K562 (cell line): ENCODE measurements at places on chromosomes 6 and 20.

GRCh38 chr20:35854713-35855348 lies 83.0 kb downstream of the PHF20 start:
- no peak overlapping the region for H3K27ac ChIP-seq
- H3K4me1 ChIP-seq: peaks cover 2% of the 10 kb centered on the region; the same call in 1 of the 3 replicates
- H3K27me3 ChIP-seq: no peaks in the 10 kb centered on the region
- no peak for DNase-seq
- peaks cover 15% of the 10 kb centered on the region; the same call in 2 of the 3 replicates for H3K36me3 ChIP-seq

GRCh38 chr6:168123165-168123911 lies 44.3 kb upstream of the FRMD1 start:
- H3K4me3 ChIP-seq: no peak overlapping the region
- no peak overlapping the region for H3K27ac ChIP-seq
- H3K36me3 ChIP-seq: no peaks in the 10 kb centered on the region
- H3K27me3 ChIP-seq: peaks cover 32% of the 10 kb centered on the region
- no peaks in the 10 kb centered on the region for H3K4me1 ChIP-seq

DNA sequence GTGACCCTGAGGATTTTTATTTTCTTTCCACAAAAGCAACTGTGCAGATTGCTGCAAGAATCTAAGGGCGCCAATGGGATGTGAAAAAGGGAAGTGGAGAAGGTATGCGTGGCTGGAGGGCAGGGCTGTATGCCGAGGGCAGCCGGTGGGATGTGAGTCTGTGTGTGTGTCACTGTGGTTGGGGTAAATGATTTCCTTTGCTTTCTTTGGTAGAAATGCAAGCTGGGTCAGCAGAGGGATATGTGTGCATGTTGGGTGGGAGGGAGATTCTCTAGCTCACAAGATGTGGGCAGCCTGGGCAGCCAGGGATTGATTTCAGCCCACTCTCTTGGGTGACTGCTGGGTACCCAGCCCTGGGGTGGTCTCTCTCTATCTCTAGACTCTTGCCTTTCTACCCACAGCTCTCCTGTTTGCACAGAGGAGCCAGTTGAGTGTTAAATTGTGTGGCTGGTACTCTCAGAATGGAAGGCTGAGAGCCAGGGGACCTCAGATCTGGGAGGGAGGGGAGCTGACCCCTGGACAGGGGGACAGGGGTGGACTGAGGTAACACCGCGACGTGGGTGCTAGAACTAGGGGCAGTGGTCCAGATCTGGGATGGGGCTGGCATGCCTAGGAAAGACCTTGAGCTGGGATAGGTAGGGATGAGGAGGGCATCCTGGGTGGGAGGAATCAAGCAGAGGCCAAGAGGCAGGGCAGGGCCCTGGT lies 136.8 kb upstream of the RNF24 start:
- DNase-seq: no peak
- no peak overlapping the region for H3K4me3 ChIP-seq
- H3K27me3 ChIP-seq: no peaks in the 10 kb centered on the region

- H3K4me1 ChIP-seq: no peaks in the 10 kb centered on the region; the same call in 1 of the 2 replicates
- H3K27me3 ChIP-seq: no peaks in the 10 kb centered on the region
- no peak for DNase-seq
- peaks cover 17% of the 10 kb centered on the region; the same call in 1 of the 3 replicates for H3K36me3 ChIP-seq
Observed at GRCh38 chr20:17662333-17663039, 19.6 kb downstream of the RRBP1 start.

- no peaks in the 10 kb centered on the region for H3K27me3 ChIP-seq
- H3K4me1 ChIP-seq: no peaks in the 10 kb centered on the region
- no peak overlapping the region for H3K4me3 ChIP-seq
- H3K27ac ChIP-seq: no peak overlapping the region
- no peak for DNase-seq
Observed at GRCh38 chr6:66771626-66772025, 1064.6 kb upstream of the EYS start.

GRCh38 chr6:68052234-68052633 lies 582.8 kb upstream of the ADGRB3 start:
- peaks cover 13% of the 10 kb centered on the region; the same call in 1 of the 3 replicates for H3K36me3 ChIP-seq
- no peak for DNase-seq
- H3K4me3 ChIP-seq: no peak overlapping the region
- no peaks in the 10 kb centered on the region for H3K4me1 ChIP-seq

GRCh38 chr20:46400253-46400652 lies 6.2 kb downstream of the ELMO2 start:
- no peak for DNase-seq
- peaks cover 15% of the 10 kb centered on the region; the same call in 2 of the 3 replicates for H3K36me3 ChIP-seq
- peaks cover 26% of the 10 kb centered on the region for H3K4me1 ChIP-seq
- no peaks in the 10 kb centered on the region for H3K27me3 ChIP-seq

DNA sequence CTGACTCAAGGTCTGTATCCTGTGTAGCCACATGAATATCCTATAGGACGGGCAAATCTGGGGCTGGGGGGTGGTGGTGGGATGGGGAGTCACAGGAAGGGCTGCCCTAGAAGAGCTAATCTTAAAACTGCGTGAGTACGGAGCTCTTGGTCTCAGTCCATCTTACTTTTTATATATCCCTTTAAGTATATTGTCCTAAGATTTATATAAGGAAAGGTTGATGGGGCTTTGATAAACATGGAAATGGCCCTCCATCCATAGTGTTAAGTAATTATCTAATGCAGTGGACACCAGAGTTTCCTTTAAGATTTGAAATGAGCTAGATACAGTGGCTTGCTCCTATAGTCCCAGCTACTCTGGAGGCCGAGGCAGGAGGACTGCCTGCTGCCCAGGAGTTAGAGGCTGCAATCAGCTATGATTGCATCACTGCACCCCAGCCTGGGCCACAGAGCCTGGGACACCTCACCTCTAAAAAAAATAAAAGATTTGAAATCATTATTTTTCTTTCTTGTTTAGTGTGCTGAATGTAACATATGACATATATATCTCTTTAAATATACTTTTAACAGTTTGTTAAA lies 24.2 kb upstream of the DYNLRB1 start:
- H3K4me1 ChIP-seq: no peaks in the 10 kb centered on the region
- no peaks in the 10 kb centered on the region for H3K27me3 ChIP-seq
- no peak overlapping the region for H3K4me3 ChIP-seq
- peaks cover 82% of the 10 kb centered on the region for H3K36me3 ChIP-seq
- H3K27ac ChIP-seq: no peak overlapping the region
- DNase-seq: no peak

- H3K4me3 ChIP-seq: no peak overlapping the region
- H3K36me3 ChIP-seq: no peaks in the 10 kb centered on the region
- DNase-seq: no peak
- no peaks in the 10 kb centered on the region for H3K27me3 ChIP-seq
- H3K4me1 ChIP-seq: no peaks in the 10 kb centered on the region
Observed at GRCh38 chr6:11869672-11870340, 91.2 kb upstream of the ADTRP start.

DNA sequence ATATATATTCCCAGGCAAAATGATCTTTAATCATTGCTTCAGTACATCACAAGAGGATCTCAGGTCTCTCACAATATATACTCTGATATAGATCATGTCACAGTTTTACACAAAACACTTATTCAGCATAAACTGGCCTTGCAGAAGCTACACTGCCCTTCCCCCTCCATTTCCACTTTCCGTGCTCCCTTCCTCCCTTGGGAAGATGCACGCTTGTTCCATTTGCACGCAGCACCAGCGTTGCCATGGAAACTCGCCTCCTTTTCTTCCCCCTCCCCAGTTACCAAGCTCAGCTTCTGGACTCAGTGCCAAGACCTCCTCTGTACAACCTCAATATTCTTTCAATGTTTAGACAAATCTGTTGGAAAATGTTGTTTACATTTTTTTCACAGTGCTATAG lies 154.6 kb downstream of the RFPL4B start:
- no peak for DNase-seq
- H3K27me3 ChIP-seq: no peaks in the 10 kb centered on the region
- no peaks in the 10 kb centered on the region for H3K4me1 ChIP-seq
- H3K4me3 ChIP-seq: no peak overlapping the region
- H3K36me3 ChIP-seq: no peaks in the 10 kb centered on the region

DNA sequence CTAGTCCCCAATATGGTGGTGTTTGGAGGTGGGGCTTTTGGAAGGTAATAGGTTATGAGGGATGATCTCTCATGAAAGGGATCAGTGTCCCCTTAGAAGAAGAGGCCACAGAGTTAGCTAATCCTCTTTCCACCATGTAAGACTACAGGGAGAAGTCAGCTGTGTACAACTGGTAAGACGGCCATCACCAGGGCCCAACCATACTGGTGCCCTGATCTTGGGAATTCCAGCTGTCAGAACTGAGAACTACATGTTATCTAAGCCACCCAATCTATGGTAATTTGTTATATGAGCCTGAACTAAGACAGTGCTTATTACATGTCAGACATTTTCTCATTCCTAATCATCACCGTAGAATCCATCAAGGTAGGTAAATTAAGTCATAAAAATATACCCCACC lies 77.7 kb upstream of the ZNF217 start:
- no peak for DNase-seq
- no peaks in the 10 kb centered on the region; the same call in 1 of the 2 replicates for H3K4me1 ChIP-seq
- H3K36me3 ChIP-seq: no peaks in the 10 kb centered on the region
- H3K27me3 ChIP-seq: no peaks in the 10 kb centered on the region

DNA sequence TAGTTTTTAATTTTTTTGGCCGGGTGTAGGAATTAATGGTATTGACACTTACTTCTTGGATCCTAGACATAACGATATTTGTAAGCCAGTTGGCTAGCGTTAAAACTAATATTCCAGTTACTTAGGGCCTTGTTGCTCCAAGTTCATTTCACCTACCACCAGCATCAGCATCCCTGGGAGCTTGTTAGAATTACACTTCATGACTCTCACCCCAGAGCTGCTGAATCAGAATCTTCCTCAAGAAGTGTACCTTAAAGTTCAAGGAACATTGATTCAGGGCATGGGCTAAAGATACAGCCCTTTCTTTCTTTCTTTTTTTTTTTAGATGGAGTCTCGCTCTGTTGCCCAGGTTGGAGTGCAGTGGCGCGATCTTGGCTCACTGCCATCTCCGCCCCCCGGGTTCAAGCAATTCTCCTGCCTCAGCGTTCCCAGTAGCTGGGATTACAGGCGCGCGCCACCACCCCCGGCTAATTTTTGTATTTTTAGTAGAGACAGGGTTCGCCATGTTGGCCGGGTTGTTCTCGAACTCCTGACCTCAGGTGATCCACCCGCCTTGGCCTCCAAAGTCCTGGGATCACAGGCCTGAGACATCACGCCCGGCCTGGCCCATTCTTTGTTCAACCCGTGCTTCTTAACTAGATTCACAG lies 1.1 kb downstream of the SLX4IP start:
- H3K4me1 ChIP-seq: peaks cover 12% of the 10 kb centered on the region
- peaks cover 8% of the 10 kb centered on the region; the same call in 1 of the 3 replicates for H3K36me3 ChIP-seq
- H3K27ac ChIP-seq: peak overlapping the region; percentile 88
- DNase-seq: no peak

DNA sequence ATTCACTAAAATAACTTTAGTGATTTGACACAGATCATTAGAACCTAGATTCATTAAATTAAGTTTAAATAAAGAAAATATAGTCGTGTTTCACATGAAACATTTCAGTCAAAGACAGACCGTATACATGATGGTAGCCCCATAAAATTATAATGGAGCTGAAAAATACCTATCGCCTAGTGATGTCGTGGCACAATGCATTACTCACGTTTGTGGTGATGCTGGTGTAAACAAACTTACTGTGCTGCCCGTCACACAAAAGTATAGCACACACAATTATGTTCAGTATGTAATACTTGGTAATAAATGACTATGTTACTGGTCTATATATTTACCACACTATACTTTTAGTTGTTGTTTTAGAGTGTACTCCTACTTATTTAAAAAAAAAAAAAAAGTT lies 17.3 kb downstream of the DST start:
- no peak overlapping the region for H3K27ac ChIP-seq
- no peak for DNase-seq
- H3K4me3 ChIP-seq: no peak overlapping the region
- H3K27me3 ChIP-seq: no peaks in the 10 kb centered on the region
- no peaks in the 10 kb centered on the region for H3K4me1 ChIP-seq

- H3K27ac ChIP-seq: no peak overlapping the region
- H3K4me1 ChIP-seq: no peaks in the 10 kb centered on the region; the same call in 1 of the 3 replicates
- H3K27me3 ChIP-seq: peaks cover 9% of the 10 kb centered on the region
- H3K4me3 ChIP-seq: no peak overlapping the region
- no peak for DNase-seq
- no peaks in the 10 kb centered on the region for H3K36me3 ChIP-seq
Observed at GRCh38 chr6:41028561-41029412, 10.2 kb downstream of the UNC5CL start.

- H3K27me3 ChIP-seq: no peaks in the 10 kb centered on the region
- H3K4me1 ChIP-seq: no peaks in the 10 kb centered on the region
- H3K4me3 ChIP-seq: no peak within 1 kb of the TSS
Observed at GRCh38 chr6:123803504-123804013, at the start of gene NKAIN2. Gene NKAIN2 (plus strand): TSS chr6:123803865.

GRCh38 chr6:136499370-136499769 lies 50.9 kb downstream of the MAP7 start:
- DNase-seq: peak; percentile 70
- peaks cover 13% of the 10 kb centered on the region; the same call in 2 of the 3 replicates for H3K4me1 ChIP-seq
- H3K4me3 ChIP-seq: no peak overlapping the region

DNA sequence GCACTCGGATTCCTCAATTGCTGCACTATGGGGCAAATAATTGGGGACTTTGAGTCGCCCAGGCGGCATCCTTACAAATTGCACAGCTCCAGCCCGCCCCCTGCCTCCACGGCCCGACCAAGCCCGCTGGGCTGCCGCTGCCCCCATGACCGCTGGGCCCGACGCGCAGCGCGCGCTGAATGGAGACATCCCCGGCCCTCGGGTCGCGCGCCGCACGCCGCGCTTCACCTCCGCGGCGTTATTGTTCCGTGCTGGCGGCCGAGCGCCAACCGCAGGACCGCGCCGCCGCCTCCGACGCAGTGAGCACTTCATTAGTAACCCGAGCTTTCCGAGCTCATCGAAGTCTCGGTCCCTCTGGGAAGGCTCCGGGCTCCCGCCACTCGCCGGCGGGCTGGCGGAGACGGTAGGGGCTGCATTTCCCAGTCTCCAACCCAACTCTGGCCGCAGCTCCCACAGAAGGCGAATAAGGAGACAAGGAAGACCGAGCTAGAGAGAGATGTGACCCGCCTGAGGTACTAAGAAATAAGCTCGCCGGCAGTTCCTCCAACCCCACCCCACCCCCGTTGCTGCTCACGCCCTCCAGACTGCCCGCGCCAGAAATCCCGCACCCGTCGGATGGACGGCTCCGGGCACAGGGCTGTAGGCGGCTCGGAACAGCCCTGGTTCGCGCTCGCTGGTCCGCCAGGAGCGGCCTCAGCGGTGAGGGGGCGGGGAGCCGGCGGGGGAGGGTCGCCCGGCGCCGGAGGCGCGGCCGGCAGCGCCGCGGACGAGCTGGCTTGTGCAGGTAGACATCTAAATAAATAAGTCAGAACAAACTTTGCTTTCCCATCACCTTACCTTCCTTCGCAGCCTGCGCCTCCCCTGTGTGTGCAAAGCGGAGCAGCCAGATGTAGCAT lies 703 bp downstream of the EPHA7 start:
- H3K4me1 ChIP-seq: no peaks in the 10 kb centered on the region; the same call in 1 of the 2 replicates
- H3K27ac ChIP-seq: no peak overlapping the region
- H3K36me3 ChIP-seq: no peaks in the 10 kb centered on the region
- H3K4me3 ChIP-seq: no peak overlapping the region
- DNase-seq: no peak
